ENCODE measurements at places on chromosomes 1 and 21.

- no peak for DNase-seq
These were observed 61.5 kb upstream of the RGS2 start for GRCh38 chr1:192747301-192747700.

GRCh38 chr1:6674771-6675170 lies 26.8 kb downstream of the DNAJC11 start:
- no peak for DNase-seq

DNA sequence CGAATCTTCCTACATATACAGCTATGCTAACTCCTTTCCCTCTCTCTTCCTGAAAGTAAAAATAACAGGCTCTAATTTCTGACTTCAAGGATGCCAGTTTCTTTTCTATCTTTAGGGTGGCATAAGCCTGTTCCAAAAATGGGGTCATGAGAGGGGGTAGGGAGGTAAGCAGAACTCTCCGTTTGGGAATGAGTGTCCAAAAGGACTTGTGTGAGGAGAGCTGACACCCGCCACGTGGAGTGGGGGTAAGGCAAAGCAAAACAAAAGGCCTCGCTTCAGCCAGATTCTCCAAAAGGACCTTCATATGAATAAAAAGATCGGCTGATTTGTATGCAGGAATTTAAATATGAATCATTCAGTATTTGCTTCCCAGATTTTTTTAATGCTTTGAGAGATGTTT lies 28.6 kb downstream of the PLPPR4 start:
- no peak for DNase-seq

- DNase-seq, result no peak
These were observed 44.8 kb downstream of the ATP6V1G3 start for GRCh38 chr1:198495631-198496030.

All from activated CD4-positive, alpha-beta T cell treated with anti-CD3 and anti-CD28 coated beads, Interleukin-2, amount 50 U/mL, for 24 hours (primary cell).